ENCODE measurements at places on chromosomes 6 and 20. TPM values are rescaled to one million over a fixed set of nuclear protein-coding genes. Genes with fewer than 3 reads are reported as not detected.

Gene TRIM31
- total RNA-seq = not detected

Gene TUBB2A
- total RNA-seq = 73.8 TPM

Gene ADTRP
- 1.2 TPM for total RNA-seq

Gene FARS2
- 13.3 TPM for total RNA-seq

Gene BTN1A1
- not detected for total RNA-seq

Gene VSX1
- not detected for total RNA-seq

Gene SYCP2
- 0.97 TPM for total RNA-seq

Gene IL17A
- total RNA-seq = not detected

Gene CLVS2
- total RNA-seq = not detected

Gene HLA-DOB
- 0.19 TPM for total RNA-seq

Gene FOXC1
- total RNA-seq = 33.5 TPM

Gene LY6G6C
- total RNA-seq = not detected

DNA sequence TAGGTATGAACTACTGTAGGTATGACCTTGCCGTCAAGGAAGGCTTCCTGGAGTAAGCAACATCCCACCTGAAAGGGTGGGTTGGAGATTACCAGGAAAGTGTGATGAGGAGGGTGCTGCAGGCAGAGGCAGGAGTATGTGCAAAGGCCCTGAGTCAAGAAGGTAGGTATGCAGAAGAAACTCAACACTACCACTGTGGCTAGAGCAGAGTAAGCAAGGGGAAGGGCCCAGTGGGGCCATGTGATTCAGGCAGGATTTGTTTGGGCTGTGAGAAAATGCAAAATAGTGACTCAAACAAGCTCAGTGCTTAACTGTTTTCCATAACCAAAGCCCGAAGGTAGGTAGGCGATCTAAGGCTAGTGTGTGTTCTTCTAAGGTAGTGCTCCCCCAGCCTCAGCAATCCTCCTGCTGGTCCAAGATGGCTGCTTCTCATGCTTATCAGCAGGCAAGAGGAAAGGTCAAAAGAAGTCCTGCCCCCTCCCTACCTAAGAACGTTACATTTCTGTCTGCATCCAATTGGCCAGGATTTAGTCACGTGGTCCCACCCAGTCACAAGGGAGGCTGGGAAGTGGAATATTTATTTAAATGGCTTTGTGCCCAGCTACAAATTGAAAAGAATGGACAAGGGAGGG lies 36.2 kb upstream of the HMGA1 start:
- DNase-seq = no peak

DNA sequence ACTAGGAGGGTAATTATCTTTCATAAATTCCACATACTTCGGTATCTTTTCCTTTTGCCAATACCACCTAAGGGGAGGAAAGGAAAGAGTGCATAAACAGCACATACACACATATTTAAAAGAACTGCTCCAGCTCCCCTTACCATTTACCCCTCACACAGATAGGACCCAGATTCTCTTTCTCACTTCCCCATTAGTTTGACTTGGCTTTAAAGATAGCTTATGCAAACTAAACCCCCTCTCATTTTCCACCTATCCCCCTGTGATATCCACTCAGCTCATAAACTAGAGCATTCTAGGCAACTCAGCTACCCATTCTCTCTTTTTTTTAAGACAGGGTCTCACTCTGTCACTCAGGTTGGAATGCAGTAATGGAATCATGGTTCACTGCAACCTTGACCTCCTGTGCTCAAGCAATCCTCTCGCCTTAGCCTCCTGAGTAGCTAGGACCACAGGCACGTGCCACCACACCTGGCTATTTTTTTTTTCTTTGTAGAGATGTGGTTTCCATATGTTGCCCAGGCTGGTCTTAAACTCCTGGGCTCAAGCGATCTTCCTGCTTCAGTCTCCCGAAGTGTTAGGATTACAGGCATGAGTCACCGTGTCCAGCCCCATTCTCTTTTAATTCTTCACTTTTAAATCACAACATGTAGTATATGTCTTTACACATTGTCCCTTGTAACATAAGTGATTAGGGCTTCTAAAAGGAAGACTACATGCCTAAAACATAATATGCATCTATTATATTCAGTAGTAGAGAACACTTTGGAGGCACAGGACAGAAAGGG lies 4.0 kb downstream of the FUCA2 start:
- no peak for DNase-seq

- DNase-seq = no peak
Observed at GRCh38 chr6:118917546-118918328, 17.2 kb downstream of the MCM9 start.

- DNase-seq = no peak
Observed at GRCh38 chr6:36197739-36198221, 1.2 kb downstream of the BRPF3 start.

- DNase-seq = no peak
Observed at GRCh38 chr6:17957904-17958620, 29.4 kb downstream of the KIF13A start.

DNA sequence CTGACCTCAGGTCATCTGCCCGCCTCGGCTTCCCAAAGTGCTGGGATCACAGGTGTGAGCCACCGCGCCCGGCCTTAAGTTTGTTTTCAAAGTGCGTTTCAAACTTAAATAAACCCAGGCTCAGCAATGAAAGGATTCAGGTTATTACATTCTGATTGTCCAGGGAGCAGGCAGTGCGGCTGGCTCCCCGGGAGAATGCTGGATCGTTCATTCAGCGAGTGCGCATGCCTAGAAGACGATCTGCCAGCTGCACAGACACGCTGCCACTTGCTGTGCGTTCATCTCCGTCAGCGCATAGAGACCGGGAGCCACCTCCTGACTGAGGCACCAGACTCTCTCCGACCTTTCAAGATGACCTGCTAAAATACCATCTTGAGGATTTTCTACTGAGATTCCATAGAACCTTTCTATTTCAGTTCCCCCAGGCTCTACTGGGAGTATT lies 163.9 kb upstream of the ZNF217 start:
- DNase-seq = no peak

DNA sequence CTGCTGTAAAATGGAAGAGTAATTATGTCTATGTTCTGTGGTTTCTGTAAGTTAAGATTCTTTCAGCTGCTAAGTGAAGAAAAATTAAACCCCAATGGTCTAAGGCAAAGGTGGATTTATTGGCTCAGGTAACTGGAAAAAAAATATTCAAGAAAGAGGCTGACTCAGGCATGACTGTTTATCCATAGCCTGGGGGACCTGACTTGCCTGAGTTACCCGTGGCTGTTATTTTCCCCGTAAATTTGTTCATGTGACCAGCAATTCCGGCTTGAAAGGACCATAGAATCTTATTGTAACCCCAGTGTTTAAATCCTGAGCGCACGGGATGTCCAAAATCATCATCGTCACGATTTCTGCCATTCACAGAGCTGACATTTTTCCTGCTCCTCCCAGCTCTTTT lies 32.3 kb upstream of the SULF2 start:
- DNase-seq = peak; percentile 0

DNA sequence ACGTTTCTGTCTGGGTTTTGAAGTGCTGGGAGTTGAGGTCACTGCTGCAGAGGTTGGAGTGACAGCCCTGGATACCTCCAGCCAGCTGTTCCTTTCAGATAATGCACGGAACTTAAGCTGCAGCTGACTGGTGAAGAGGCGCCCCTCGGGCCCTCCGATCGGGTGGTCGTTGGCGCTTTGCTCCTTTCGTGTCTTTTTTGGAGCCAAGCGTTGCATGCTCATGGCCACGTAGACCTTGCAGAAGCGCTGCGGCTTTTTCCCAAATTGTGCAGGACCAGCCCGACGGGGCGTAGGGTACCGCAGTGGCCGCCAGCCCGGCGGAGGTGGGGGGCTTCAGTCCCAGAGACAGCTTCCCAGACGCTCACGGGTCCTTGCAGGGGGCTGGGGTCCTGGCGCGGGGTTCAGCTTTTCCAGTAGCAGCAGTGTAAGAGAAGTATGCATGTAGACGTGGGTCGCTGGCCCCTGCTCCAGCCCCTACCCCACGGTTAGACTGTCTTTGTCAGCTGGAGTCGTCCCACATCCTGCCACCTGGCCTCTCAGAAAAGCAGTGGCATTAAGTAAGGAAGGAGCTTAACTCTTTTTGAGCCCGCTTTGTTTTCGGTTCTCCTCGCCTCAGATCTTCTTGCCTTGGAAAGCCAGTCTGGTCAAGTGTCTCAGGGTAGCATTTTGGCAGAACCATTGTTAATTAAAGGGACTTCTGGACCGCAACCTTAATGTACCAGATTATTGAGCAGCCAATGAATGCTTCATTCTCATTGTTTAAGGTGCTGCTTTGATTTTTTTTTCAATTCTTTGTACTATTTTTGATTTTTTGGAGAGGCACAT lies 838 bp downstream of the TNFAIP3 start:
- peak; percentile 81 for DNase-seq

DNA sequence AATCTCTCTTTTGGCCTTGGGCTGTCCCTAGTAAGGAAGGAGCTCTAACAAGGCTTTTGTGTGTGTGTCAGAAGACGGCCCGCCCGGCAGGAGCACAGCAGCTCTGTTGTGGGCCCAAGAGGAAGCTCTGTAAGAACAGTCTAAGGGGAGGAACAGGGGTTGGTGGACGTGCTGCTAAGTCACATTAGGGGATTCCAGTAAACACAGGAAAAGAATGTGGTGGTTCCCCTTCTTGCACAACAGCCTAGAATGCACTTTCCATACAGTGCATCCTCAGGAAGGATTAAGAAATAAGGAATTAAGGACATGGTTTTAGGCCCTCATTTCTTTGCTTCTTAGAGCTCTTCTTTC lies 114.5 kb downstream of the RNF144B start:
- DNase-seq = peak; percentile 88

DNA sequence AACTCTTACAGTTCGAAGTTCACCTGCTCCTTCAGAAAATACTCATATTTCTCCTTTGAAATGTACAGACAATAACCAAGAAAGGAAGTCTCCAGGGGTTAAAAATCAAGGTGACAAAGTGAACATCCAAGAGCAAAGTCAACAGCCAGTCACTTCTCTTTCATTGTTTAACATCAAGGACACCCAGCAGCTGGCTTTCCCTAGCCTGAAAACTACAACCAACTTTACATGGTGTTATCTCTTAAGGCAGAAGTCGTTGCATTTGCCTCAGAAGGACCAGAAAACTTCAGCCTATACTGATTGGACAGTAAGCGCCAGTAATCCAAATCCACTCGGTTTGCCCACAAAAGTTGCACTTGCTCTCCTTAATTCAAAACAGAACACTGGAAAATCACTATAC lies 113.3 kb downstream of the HIVEP1 start:
- DNase-seq = no peak

GRCh38 chr20:25222461-25223178 lies 25.3 kb upstream of the PYGB start:
- DNase-seq = no peak

DNA sequence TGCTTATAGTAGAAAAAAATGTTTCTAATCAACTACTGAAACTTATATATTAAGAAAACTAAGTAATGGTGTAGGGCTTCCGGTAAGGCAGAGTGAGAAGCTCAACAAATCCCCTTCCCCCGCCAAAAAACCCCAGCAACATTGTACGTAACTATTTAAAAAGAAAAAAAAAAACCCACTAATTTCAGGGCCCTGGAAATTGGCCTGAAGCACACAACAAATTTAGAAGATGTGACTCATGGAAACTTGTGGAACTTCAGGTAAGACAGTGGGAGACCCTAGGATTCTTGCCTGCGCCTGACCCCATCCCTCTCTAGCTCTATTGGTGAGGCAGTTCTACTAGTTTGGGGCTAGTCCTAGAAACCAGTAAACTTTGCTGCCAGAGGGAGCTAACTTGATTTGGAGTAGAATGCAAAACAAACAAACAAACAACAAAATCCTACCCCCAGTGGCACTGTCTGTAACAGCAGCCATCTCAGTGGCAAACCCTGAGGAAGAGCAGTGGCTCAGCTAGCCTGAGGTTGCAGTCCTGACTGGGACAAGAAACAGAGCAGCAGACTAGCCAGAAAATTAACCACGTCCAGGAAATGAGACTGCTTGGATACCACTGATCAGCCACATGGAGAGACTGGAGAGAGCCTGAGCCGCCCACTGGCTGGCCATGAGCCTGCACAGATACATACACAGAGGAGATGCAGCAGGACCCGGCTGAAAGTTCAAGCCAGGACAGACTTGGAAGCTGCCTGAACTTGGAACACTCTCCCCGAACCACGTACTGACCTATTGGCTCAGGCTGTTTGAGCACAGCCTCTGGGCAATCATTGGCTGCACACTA lies 135.1 kb downstream of the TBXT start:
- peak; percentile 85 for DNase-seq

- no peak for DNase-seq
Observed at GRCh38 chr20:50373674-50374286, 136.4 kb upstream of the PTPN1 start.

GRCh38 chr6:43673444-43674084 lies 14.0 kb downstream of the MRPS18A start:
- peak; percentile 69 for DNase-seq

- DNase-seq = no peak
Observed at GRCh38 chr20:13229538-13229937, 8.5 kb downstream of the ISM1 start.

- no peak for DNase-seq
Observed at GRCh38 chr6:11066505-11067347, 22.6 kb upstream of the ELOVL2 start.

DNA sequence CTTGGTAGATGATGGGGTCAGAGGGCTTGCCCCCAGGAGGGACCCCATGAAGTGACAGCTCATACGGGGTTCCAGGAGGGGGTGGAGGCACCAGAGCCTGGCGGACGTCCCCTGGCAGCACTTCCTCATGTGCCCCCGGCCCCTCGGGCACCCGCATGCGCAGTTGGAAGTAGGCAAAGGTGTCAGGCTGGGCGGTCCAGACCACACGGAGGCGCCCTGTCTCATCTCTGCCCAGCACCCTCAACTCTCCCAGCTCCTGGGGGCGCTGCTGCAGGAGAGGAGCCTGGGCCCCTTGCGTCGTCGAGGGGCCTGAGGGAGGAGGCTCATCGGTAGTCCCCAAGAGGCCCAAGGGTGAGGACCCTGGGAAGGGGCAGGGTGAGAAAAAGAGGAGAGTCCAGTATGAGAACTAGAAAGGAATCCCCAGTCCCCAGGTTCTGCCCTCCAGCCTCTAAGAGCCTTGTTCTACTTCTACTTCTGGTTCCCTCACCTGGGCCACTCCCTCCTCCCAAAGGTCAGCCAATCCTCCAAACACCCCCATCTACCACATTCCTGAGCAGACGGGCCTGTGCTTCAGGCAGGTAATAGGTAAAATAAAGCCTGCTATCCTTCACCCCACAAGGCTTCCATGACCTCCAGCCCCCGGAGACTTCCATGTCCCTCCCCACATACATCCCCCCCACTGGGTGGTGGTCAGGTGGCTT lies 23.2 kb downstream of the TNXB start:
- DNase-seq = no peak

DNA sequence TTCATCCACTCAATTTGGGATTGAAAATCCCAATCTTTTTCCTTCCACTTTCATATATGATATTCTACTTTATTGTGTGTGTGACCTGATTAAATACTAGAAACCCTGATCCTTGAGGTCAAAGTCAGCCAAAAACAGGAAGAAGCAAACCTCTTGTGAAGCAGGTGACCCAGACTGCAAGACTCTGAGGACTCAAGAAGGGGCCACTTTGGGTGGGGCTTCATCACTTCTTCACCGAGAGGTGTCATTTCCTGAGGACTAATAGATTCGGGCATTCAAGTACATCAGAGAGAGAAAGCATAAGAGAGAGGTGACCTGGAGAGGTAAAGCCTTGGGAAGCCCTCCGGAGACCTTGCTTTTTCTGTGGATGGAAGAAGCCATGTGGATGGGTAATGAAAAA lies 129.0 kb downstream of the CFAP61 start:
- DNase-seq = no peak
